Astrocyte of the spinal cord (primary cell): ENCODE measurements at places on chromosomes 5 and 9.
A peak's percentile ranks its signal among the peaks of the same experiment; 100 is the strongest.

DNA sequence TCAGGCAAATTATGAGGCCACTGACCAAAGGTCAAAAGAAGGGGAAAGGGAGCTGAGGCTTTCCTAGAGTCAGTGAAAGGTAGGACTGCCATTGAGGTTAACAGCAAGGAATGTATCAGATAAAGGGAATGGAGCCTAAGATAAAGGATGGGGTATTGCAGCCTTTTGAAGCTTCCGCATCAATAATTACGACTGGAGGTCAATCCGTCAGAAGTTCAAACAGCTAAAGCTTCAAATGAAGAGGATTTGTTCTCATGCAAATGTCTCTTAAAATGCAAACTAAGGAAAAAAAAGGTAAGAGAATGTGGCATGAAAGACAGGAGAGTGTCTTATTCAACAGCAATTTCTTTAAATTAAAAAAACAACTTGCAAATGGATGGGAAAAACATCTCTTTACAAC lies 341.1 kb upstream of the RGMB start:
- DNase-seq: no peak

DNA sequence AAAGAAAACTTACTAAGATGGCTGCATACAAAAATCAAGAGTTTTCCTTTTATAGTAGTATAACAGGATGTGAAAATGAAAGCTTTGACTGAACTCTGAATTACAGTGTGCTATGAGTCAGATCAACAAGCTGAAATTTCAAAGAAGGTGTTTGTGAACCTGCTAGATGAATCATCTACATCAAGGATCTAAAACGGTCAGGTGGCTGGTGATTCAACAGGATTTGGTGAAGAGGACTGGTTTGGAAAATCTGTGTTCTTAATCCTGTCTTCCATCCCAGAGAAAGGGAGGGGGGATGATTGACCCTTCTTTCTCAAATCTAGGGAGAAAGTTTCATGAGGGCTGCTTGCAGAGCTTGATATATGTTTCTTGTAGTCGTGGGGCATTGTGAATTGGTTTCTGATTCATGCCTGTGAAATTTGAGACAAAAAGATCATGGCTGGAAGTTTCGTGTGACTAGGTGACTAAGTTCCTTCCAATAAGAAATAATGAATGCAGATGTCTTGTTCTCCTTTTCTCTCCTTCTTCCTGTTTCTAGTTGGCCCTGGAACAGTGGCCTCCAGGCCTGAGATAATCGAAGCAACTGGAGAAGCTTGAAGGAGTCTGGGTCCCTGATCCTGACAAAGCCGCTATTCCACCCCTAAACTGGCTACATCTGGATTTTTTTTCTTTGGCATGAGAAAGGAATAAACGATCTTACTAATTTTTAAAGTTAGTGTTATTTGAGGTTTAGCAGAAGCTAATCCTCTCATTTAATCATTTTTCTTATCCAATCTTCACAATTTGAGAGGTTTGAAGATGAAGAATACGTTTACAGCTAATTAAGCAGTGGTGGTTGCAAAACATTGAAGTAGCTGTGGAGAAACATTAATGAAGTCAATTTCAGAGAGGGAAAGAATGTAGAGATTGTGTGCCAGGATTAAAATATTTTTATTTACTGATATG lies 67.2 kb downstream of the MRPS30 start:
- peak; percentile 92 for DNase-seq

GRCh38 chr5:73812457-73812856 lies 186.5 kb downstream of the ARHGEF28 start:
- no peak for DNase-seq

DNA sequence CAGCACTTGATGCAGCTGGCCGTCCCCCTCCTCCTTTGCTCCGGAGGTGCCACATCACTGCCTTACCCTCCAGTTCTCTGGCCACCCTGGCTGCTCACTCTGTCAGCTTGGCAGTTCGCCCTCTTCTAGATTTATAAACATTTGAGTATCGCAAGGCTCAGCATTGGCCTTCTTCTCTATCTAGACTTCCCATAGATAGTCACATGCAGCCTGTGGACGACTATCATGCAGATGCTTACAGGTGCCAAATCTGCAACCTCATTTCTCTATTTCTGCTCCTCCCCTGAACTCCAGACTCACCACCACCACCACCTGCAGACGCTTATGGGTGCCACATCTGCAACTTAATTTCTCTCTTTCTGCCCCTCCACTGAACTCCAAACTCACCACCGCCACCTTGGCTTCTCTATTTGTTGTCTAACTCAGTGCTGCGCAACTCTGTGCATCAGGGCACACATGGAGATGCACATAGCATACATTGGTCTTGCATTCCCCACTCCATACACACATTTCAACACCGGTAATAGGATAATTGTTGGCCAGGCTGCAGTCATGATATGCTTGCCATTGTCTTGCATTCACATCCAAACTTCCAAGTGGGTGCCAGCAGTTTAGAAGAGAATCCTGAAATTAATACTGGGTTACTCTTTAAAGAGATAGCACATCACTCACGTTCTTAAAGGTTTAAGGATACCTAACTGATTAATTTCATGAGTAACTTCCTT lies 1.9 kb upstream of the DAP start:
- no peak for DNase-seq

DNA sequence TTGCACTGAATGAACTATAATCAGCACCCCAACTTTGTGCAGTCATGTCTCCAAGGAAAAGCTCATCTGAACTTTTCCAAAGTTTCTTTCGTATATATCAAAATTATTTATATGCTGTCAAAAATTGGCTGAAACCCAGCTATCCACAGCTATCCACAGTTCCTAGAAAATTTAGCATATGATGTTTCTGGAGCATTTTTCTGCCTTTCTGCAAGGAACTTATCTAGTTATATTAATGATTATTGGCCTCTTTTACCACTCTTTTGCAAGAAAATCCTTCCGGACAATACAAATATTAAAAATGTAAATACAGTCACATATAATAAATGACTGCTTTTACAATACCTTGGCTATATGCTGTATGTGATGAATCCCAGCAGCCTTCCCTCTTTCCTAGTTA lies 270.2 kb downstream of the TMEM167A start:
- no peak for DNase-seq

GRCh38 chr9:3215658-3216057 lies 310.1 kb downstream of the RFX3 start:
- no peak for DNase-seq

- no peak for DNase-seq
Measured at GRCh38 chr9:123540457-123540856, 184.5 kb downstream of the CRB2 start.

DNA sequence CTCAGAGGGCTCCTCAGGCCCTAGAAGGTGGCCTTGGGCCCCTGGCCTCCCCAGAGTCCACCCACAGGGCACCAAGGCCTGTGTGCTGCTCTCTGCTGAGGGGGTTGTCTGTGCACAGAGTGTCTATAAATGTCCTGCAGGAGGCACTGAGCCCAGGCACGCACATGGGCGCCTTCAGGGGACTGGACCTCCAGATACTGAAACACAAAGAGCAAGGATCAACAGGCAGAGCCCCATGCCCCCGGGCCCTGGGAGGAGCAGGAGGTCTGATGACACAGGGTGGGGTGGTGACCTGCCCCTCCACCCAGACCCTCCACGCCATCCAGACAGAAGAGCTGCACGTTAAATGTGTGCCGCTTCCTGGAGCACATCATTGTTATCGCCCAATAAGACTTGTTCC lies 64.6 kb upstream of the SIMC1 start:
- DNase-seq: no peak
